ENCODE measurements at places on chromosomes 3 and 15. TPM values are rescaled to one million over a fixed set of nuclear protein-coding genes. Genes with fewer than 3 reads are reported as not detected.
A peak's percentile ranks its signal among the peaks of the same experiment; 100 is the strongest.

GRCh38 chr3:171399842-171400241, 60.4 kb downstream of the TNIK start:
- ATAC-seq = no peak

DNA sequence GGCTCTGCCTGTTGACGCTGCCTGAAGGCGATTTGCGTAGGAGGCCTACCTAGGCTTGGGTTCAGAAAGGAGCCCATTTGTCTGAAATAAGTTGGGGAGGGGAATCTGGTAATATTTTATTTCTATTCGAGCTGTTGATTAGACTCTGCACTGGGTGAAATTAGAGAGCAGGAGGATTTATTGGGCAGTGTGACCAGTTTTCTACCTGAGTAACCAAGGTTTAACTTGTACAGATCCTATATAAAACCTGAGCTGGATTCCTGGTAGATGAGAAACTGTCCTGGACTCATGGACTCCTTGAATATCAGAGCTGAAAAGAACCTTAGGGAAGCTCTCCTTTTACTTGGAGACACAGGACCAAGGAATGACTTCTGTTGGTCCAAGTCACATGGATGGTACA, 19.6 kb upstream of the GPR156 start:
- ATAC-seq = no peak

DNA sequence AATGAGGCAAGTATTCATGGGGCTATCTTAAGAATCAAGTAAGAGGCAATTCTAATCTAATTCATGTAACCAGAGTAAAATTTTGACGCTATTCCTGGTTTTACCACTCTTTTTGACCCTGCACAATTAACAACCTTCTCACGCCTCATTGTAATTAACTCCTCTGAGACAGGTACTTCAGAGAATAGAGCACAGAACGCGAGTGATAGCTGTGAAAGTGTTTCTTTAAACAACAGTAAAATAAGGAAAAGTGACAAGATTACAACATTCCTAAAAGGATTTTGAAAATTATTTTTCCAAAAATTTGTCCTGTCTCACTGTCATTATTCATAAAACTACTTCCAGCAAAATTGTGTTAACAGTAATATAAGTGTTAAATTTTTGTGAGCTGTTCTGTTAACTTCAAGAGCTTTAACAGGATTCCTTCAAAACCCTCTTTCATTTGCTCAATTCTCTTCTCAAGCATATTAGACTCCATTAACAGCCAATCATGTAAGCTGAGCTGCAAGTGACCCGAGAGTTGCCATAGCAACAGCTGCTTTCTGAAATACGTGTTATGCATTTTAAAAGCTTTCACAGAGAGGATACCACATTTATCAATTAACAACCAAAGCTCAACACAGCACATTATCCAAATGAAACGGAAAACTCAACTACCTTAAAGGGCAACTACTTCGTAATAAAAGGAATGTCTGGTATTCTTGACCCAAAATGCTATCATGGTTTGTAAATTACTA, 93.1 kb downstream of the STAG1 start:
- no peak for ATAC-seq

DNA sequence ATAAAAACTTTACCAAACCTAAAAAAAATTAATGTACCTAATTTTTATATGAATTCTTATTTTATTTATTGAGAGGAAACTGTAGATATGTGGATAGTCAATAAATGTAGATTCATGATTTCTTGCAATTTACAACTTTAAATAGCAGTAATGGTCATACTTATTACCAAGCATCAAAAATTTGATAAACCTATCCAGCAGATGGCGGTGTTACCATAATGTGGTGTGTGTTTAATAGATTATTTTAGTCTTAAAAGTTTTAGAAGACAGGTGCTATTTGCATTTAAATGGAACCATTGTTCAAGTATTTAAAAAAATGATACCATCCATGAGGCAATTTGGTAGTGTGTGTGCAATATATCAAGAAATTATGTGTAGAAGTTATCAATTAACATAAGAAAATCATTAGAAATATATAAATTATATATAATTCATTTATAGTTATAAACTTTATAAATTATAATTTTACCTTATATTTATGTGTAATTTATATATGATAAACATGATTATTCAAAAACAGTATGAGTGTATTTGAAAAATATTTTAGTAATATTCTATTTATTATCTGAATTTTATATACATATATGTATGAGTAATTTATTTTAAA, 176.0 kb upstream of the BCHE start:
- ATAC-seq = no peak

DNA sequence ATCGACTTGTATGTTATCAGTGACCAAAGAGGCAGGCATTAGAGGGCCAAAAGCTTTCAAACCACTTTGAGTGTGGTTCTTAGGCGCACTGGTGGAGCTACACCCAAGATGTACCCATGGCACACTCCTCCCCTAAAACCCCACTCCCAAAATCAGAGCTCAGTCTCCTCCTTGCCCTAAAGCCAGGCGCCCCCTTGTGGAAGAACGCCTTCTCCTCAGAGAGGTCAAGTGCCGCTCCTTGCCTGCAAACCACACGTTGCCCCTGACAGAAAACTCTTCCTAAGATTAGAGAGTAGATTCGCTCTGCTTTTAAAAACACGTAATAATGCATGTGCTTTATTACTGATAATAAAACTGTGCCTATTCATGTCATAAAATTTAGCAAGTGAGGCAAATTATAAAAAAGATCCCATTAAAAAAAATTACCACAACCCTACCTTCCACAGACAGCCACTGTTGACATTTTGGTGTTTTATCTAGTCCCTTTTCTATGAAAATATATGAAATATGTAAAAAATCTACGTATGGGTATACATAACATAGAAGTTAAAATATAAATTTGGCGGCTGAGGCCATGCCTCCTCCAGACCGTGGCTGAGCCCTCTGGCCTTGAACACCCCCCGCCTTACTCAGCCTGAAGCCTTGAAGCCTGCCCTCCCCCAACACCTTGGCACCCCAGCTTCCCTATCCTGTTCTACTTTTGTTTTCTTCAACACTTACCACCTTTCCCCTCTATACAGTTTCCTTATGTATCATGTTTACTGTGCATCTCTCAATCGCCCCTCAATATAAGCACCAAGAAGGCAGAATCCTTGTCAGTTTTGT, 33.5 kb downstream of the BCL2L10 start:
- ATAC-seq = peak; percentile 22

DNA sequence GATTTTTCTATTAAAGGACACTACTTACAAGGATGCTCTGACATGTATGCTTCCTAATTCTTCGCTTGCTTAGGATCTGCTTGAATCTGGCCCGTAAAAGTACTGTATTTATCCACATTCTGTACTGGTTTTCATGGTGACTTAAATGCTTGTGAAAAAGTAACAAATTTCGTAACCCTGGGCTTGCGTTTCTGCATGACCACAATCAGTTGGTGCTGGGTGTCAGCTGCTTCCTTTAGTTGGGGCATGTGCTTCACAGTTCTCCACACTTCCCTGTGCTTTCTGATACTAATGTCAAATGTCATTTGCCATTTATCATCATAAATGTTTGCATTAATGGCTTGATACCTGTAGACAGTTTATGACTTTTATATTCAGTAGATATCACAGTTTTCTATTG, 218.4 kb upstream of the MLF1 start:
- ATAC-seq = no peak

GRCh38 chr15:48718646-48719045, 73.1 kb upstream of the FBN1 start:
- no peak for ATAC-seq

DNA sequence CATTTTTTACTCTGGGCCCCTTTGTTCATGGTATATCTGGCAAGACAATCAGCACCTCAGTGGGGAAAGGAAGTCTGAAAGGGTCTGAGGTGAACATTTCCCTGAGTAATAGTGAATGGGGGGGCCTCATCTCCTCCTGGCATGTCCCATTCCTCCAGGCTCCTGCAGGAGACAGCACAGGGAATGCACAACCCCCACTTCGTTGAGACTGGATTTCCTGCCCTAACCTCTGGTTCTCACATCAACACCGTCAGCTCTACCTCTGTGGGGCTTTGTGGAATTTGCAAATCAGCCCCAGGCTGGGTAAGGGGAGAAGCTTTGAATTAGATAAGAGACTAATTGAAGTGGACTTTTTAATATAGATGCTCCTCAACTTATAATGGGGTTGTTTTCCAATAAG, 168.3 kb upstream of the TRIM42 start:
- no peak for ATAC-seq

Gene SLC22A14
- 0.24 TPM for total RNA-seq

Gene SCN11A
- 0.04 TPM for total RNA-seq

Gene PDHB
- total RNA-seq = 52.6 TPM

Gene STRA6
- 1.5 TPM for total RNA-seq

Gene FBXW12
- not detected for total RNA-seq

Gene SLC12A1
- total RNA-seq = not detected

Gene PLEKHO2
- 3.9 TPM for total RNA-seq

Gene ZNF80
- total RNA-seq = not detected

Gene ZKSCAN7
- 0.76 TPM for total RNA-seq
